Stimulated activated CD8-positive, alpha-beta memory T cell treated with anti-CD3 and anti-CD28 coated beads, Interleukin-2, amount 100 ng/mL, for 1 hour (primary cell): ENCODE measurements at places on chromosomes 16 and 17.

- no peak for DNase-seq
These were observed 8.3 kb downstream of the SLC35G3 start for GRCh38 chr17:35185849-35186248.

GRCh38 chr16:3652373-3653195 is 1.9 kb upstream of the DNASE1 start:
- no peak for DNase-seq

DNA sequence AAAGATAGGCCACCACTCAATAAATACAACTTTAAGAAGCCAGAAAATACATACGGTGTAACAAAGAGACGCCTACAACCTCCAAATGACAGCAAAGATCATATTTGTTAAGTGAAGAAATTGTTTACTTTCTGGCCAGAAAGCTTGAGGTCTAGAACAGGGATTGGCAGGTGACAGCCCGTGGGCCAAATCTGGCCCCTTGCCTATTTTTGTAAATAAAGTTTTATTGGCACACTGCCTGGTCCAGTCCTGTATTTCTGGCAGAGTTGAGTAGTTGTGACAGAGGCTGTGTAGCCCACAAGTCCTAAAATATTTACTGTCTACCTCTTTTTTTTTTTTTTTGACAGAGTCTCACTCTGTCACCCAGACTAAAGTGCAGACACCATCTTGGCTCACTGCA is 3.4 kb upstream of the CLEC19A start:
- no peak for DNase-seq

GRCh38 chr16:75908331-75909117 is 182.2 kb upstream of the CPHXL start:
- no peak for DNase-seq

DNA sequence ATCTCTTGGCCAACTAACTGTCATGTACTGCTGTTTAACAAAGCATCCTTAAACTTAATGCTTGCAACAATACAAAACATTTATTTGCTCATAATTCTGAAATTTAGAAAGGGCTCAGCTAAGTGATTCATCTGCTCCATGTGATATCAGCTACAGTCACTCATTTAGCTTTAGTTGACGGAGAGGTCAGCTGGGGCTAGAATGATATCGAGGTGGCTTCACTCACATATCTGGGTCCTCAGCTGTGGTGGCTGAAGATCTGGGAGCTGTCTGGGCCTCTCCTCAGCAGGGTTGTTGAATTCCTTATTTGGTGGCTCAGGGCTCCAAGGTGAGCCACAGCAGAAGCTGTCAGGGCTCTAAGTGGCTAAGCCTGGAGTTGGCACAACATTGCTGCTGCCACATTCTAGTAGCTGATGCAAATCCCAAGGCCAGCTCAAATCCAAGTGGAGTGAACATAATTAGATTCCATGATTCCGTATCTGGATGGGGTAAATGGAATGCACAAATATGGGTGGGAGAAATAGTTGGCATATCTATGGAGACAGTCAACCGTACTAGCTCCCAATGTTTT is 62.8 kb downstream of the HS3ST3A1 start:
- DNase-seq: no peak

GRCh38 chr17:67470163-67470562 is 93.1 kb downstream of the PITPNC1 start:
- no peak for DNase-seq

GRCh38 chr17:53032861-53033271 is 789.9 kb upstream of the KIF2B start:
- DNase-seq: no peak

- no peak for DNase-seq
These were observed 8.7 kb upstream of the KAT7 start for GRCh38 chr17:49779739-49780231.

GRCh38 chr17:57404073-57404472 is 147.8 kb downstream of the MSI2 start:
- no peak for DNase-seq
